Stimulated activated CD8-positive, alpha-beta memory T cell treated with anti-CD3 and anti-CD28 coated beads, Interleukin-15, amount 100 ng/mL, for 1 hour (primary cell): ENCODE measurements at places on chromosomes 2 and 18.

GRCh38 chr18:78378403-78378802 is 601.2 kb upstream of the SALL3 start:
- no peak for DNase-seq

- DNase-seq, result no peak
Measured at GRCh38 chr2:144048631-144049060, 471.3 kb downstream of the ZEB2 start.

GRCh38 chr2:75560768-75561565 is at the start of gene EVA1A:
EVA1A (minus strand) TSS chr2:75560939; CDS start chr2:75518140, 42,799 bp downstream.
- no peak for DNase-seq

GRCh38 chr2:176516051-176516602 is 246.9 kb downstream of the MTX2 start:
- DNase-seq, result no peak

- DNase-seq, result no peak
Measured at GRCh38 chr2:227464361-227464760, 7.6 kb upstream of the AGFG1 start.

- DNase-seq, result no peak
Measured at GRCh38 chr18:24138409-24138788, 463 bp upstream of the CABYR start.
